Left hindlimb (tissue), 1 donor: ENCODE measurements at places on chromosomes 1 and 21.

DNA sequence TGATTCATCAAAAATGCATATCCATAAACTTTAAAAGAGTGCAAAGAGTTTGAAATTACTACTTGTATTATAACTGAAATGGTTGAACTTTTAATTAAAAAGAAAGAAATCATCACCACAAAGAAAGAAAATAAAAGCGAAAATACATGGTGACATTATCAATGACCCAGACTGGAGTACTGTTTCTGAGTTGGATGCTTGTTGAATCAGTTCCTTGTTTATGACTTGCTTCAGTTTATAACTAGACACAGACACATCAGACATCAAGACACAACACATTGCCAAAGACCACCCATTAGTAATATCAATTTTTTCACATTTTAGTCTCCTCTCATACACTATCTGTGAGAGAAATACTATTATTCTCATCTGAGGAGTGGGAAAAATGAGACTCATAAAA lies 293.0 kb downstream of the MRPL39 start:
- no peak for DNase-seq

GRCh38 chr1:206676499-206676898 lies 8.2 kb upstream of the MAPKAPK2 start:
- no peak for DNase-seq

GRCh38 chr1:10471411-10472219 lies 714 bp downstream of the DFFA start:
- no peak for DNase-seq

GRCh38 chr21:31583498-31583897 lies 76.0 kb upstream of the SOD1 start:
- DNase-seq = no peak

GRCh38 chr1:93317207-93317606 lies 28.5 kb upstream of the DR1 start:
- DNase-seq = peak; percentile 31

GRCh38 chr21:45528981-45529784 lies 13.1 kb downstream of the SLC19A1 start:
- peak; percentile 23 for DNase-seq

GRCh38 chr1:87765057-87765680 lies 436.5 kb downstream of the LMO4 start:
- DNase-seq = no peak

DNA sequence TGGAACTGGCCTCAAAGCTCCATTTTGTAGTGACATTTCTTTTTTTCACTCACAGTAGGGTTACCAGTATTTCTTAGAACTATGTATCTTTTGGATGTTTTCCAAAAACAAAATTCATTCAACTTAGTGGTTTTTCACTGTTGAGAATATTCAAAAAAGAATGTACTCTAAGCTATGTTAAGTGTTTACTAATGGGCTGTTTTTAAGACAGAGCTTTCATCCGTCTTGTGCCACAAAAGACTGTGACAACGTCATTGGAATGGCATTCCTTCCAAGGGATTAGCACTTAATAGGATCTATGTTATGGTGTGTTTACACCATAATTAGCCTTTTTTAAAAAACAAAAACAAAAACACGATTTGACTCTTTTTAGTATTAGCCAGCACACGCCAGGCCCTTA lies 66.8 kb downstream of the TTC3 start:
- DNase-seq = no peak

- no peak for DNase-seq
Observed at GRCh38 chr1:223189903-223190724, 47.1 kb upstream of the TLR5 start.

GRCh38 chr1:178933709-178934490 lies 63.0 kb upstream of the ANGPTL1 start:
- DNase-seq = no peak

- DNase-seq = no peak
Observed at GRCh38 chr1:89022167-89022959, at the start of gene GBP3. Gene GBP3, minus strand, starts transcription at chr1:89022866. Its CDS starts 2,145 bp downstream, at chr1:89020721.

- no peak for DNase-seq
Observed at GRCh38 chr1:197541411-197541810, 233.9 kb downstream of the DENND1B start.

- no peak for DNase-seq
Observed at GRCh38 chr1:212977781-212978645, 27.7 kb downstream of the VASH2 start.

GRCh38 chr1:2205191-2205952 lies 10.8 kb upstream of the FAAP20 start:
- peak; percentile 97 for DNase-seq

DNA sequence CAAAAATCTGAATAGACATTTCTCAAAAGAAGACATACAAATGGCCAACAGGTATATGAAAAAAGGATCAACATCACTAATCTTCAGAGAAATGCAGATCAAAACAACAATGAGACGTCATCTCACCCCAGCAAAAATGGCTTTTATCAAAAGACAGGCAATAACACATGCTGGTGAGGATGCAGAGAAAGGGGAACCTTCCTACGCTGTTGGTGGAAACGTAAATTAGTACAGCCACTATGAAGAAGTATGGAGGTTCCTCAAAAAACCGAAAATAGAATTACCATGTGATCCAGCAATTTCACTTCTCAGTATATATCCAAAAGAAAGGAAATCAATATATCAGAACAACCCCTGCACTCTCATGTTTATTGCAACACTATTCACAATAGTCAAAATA lies 65.1 kb upstream of the ATP1B1 start:
- DNase-seq = no peak

DNA sequence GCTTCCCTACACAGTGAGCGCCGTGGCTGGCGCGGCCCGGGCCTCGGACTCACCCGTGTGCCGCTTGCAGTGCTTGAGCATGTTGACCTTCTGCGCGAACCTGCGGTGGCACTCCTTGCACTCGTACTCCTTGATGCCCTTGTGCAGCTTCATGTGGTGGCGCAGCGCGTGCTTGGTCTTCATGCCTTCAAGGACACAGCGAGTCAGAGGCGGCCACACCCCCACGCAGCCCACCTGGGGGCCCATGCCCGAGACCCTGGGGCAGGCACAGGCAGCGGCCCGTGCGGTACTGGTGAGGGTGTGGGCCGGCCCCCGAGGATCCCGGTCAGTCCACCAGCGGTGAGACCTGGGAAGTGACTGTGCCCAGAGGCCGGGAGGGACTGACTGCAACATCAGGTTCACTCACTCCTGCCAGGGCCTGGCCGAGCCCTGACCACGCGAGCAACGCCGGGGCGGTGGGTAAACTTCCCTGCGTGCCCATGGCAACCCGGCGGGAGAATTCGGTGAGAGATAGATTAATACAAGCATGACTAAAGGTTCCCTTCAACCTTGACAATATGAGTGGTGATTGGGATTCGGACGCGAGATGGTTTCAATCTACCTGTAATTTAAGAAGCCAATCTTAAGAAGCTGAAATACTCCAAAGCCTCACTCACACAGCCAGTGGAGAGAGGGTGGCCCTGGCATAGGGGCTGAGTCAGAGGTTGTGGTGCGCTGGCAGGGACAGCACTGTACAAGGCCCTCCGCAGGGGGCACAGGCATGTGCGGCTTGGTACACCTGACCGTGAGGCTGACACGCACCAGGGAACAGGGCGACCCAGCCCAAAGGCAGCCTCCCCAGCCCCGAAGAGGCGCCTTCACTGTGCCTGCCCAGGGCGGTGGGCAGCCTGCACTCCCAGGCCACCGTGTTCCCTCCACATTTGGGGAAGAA lies 49.1 kb upstream of the RIPK4 start:
- no peak for DNase-seq

- DNase-seq = no peak
Observed at GRCh38 chr21:15001857-15002606, 62.8 kb downstream of the NRIP1 start.

GRCh38 chr21:45158491-45159423 lies 84.4 kb downstream of the ADARB1 start:
- DNase-seq = no peak

DNA sequence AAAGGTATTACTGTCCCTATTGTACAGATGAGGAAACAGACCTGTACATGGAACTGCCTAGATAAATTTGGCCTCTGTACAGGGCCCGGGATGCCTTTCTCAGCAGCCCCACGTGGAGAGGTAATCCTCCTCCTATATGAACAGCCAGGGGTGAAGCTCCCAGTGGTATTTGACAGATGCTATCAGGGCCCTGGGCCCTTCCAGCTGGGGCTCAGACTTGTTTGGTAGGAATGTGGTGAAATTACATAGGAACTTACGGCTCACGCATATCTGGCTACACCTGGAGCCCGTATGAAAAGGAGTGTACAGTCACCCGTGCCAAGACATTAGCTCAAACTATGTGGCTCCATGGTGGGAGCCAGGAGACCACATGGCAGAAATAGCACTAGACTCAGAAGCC lies 24.8 kb upstream of the TCEA3 start:
- no peak for DNase-seq

GRCh38 chr1:32241001-32241763 lies 5.8 kb upstream of the FAM167B start:
- peak; percentile 80 for DNase-seq

DNA sequence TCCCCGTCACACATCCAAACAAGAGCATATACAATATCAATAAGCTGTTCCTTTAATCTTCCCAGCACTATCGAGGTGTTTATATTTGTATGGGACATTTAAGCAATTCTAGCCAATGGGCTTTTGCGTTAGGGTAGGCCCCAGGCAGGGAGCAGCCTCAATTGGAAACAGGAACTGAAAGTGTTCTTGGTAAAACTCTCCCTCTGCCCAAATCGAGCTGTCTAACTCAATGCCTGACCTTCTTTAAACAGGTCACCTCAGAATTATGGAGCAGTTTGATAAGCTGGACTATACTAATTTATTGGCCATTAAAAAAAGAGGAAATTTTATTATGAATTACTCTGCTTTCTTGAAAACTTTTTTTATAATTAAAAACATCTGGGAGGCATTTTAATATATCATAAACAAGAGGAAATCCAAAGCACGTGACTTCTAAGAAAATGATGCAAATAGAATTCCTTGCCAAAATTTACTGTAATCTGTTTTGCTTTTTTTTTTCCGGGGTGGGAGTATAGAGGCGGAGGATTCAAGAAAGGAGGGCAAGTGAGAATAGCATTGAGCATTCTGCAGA lies 498.1 kb downstream of the LMO4 start:
- DNase-seq = peak; percentile 55

GRCh38 chr1:242212401-242212800 lies 213.5 kb upstream of the MAP1LC3C start:
- DNase-seq = no peak

- no peak for DNase-seq
Observed at GRCh38 chr1:173206816-173207568, at the start of gene TNFSF4. Gene TNFSF4, minus strand, starts transcription at chr1:173207331. Its CDS starts 155 bp downstream, at chr1:173207176.

DNA sequence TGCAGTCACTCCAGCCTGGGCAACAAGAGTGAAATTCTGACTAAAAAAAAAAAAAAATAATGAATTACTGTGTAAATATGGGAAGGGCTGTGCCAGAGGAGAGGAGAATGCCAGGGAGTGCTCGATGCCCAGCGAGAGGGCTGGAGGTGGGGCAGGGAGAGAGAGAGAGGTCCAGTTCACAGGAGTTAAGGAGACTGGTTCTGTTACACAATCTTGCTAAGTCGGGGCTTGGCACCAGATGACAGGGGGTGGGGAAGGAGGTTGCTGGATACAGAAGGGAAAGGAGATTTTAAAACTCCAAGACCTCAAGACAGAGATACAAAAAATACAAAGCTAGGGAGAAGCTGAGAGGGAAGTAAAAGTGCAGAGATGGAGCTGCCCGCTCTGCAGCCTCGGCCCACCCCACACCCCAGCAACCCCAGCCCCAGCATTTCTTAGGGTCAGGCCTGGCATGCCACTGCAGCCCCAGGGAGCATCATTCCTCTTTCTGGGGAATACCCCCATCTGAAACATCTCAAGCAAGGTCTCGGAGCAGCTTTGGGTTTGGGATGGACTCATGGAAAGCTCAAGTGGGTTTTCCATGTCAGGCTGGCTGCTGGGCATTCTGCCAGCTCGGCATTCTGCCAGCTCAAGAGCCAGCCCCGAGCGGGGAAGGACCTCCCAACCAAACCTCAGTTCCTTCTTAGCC lies 991 bp downstream of the SELENBP1 start:
- DNase-seq = peak; percentile 72

DNA sequence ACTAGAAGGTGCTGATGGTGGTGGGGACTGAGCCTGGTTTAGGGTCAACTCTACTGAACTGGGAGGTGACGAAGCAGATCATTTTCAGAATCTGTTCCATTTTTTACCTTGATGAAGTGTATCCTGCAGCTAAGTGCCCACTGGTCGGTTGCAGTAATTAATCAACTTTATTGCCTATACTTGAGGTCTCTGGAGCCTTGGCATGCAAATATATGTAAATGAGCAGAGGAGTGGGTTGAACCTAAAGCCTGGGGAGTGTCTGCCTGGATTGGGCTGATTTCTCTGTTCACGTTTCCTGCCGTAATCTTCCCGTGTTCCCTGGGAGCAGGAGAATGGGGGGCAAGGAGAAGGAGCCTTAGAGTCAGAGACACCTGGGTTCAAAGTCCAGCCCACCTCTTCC lies 286.8 kb downstream of the PTPRU start:
- DNase-seq = no peak

GRCh38 chr1:17927952-17928351 lies 172.8 kb downstream of the ACTL8 start:
- no peak for DNase-seq

DNA sequence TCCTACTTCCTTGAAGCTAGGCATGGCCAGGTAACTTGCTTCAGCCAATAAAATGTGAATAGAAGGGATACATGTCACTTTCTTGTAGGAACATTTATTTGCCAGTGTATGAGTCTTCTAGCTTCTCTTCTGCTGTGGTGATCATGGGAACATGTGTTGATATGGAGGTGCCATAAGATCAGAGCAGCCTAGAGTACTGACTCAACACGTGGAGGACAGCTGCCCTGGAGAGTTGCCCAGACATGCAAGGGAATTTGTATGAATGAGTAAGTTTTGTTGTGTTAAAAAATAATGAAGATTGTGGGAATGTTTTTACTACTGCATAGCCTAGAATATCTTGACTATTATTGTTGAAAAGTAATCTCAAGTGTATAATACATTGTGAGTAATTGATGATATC lies 502.3 kb downstream of the NUF2 start:
- no peak for DNase-seq

- no peak for DNase-seq
Observed at GRCh38 chr1:113616156-113616555, 143.1 kb downstream of the PHTF1 start.

GRCh38 chr1:96059736-96060135 lies 661.8 kb upstream of the PTBP2 start:
- no peak for DNase-seq
